Epithelial cell of prostate (primary cell): ENCODE measurements at places on chromosomes 12 and 14.

GRCh38 chr12:49026678-49027480, 8.3 kb upstream of the PRKAG1 start:
- no peak for DNase-seq

GRCh38 chr12:25993901-25994651, 35.6 kb downstream of the RASSF8 start:
- DNase-seq, result no peak

DNA sequence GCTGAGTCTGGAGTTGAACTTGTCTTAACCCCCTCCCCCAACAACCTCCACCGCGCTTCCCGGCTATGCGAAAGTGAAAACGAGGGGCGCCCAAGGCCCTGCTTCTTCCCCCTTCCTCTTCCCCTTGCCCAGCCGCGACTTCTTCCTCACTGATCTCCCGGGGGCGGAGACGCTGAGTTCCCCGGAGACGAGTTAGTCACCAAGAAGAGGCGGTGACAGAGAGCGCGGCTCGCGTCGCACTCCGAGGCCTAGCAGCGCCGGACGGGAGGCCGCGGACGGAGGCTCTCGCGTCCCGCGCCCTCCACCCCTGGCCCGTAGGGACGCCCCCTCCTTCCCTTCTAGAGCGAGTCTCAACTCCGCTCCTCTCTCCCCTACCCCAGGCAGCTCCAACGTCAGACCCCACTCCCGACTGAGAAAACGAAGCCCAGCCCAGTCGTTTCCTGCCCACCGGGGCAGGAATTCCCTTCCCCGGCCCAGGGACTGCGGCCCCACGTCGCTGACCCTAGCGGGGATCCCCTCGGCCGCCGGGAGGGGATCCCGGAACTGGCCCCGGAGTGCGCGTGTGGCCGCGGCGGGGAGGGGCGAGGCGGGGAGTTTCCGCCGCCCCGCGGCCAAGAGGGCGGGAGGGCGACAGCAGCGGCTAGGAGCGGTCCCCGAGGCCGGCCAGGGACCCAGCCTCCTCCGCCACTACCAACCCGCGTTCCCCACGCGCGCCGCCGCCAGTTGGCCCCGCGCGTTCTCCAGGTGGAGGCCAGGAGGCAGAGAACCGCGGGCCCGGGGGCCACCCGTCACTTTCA, 1.4 kb downstream of the BAZ1A start:
- no peak for DNase-seq

DNA sequence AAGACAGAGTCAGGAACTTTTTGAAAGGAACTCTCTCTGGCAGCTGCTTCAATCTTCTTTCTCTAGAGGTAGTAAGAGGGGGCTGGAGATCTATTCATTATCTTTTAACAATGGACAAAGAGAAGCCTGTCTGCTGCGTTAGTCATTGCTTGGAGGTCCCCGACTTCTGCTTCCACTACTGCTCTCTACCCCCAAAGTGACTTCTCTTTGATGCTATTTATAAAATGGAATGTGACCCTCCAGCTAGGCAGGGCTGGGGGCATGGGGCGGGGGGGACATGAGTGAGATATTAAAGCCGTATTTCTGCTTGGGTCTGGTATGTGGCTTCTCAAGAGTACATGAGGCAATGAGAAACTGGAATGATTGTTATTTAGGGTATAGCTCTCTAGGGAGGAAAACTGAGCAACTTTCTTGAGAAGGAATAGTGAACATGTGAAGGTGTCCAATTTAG, 41.4 kb upstream of the NUDT4 start:
- DNase-seq, result no peak

GRCh38 chr12:70736351-70737133, 99.3 kb upstream of the PTPRB start:
- DNase-seq, result no peak

- no peak for DNase-seq
Observed at GRCh38 chr12:12428047-12428446, 71.2 kb downstream of the BORCS5 start.

- DNase-seq, result no peak
Observed at GRCh38 chr14:28138341-28138740, 628.2 kb upstream of the FOXG1 start.

DNA sequence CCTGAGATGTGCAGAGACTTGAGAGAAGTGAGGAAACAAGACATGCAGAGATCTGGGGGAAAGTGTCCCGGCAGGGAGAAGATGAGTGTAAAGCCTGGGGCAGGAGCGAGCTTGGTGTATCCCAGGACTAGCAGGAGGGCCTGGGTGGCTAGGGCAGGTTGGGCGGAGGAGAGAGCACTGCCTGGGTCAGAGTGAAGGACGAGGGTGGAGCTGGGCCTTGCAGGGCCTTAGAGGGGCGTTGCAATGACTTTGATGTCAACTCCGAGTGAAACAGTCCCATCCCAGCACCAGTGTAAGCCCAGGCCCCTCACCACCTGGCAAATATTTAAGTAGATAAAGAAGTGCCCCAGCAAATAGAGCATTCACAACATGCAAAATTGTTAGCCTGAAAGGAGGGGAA, 24.2 kb upstream of the RFLNA start:
- DNase-seq, result no peak

DNA sequence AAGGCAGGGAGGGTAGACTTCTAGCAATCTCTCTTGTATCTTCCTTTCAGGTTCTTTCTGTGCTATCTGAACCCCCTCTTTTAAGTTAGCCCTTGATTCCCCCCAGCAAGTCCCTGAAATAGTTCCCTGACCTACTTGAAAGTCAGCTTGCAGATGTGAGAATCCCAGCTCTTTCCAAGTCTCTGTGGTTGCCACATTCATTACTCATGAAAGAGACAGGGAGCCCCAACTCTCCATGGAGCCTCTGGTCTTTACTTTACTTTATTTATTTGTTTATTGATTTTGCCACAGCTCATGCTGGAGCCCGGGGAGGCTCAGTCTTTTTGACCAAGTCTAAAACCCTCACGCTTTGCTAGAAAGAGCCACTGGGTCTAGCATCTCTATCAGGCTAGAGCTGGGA, 193.6 kb upstream of the FAR2 start:
- DNase-seq, result no peak

DNA sequence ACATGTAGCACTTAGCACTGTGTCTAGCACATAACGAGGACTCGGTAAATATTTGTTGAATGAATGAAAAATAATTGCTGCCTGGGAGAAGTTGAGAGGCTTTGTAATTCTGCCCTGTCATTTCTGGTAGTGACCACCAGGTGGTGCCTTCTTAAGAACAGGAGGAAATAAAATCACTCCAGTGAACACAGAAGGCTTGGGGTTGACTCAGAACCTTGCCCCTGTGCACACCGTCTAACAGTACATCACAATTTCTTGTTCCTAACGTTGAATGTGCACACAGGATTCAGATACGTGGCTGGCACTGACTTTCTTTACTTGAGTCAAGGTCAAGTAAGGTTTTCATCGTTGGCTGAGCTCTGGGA, 91.8 kb downstream of the RGS6 start:
- DNase-seq, result no peak

GRCh38 chr14:93133464-93133863, 17.7 kb upstream of the ITPK1 start:
- DNase-seq, result no peak

DNA sequence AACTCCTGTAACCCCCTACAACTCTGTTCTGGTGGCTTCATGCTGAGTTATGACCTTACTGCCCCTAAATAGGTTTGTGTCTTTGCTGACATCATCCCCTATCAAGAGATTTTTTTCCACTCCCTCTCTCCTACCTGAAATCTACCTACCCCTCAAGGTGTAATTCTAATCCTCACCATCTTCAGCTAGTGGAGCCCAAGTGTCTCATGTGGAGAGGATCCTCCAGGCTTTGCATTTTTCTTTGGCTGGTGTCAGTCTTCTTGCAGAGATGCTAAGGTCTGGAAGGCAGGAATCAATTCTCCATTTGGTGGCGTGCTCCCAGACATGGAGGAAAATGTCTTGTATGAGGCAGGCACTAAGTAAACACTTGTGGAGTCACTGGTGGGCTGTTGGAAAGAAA, 74.8 kb upstream of the PRMT8 start:
- no peak for DNase-seq

DNA sequence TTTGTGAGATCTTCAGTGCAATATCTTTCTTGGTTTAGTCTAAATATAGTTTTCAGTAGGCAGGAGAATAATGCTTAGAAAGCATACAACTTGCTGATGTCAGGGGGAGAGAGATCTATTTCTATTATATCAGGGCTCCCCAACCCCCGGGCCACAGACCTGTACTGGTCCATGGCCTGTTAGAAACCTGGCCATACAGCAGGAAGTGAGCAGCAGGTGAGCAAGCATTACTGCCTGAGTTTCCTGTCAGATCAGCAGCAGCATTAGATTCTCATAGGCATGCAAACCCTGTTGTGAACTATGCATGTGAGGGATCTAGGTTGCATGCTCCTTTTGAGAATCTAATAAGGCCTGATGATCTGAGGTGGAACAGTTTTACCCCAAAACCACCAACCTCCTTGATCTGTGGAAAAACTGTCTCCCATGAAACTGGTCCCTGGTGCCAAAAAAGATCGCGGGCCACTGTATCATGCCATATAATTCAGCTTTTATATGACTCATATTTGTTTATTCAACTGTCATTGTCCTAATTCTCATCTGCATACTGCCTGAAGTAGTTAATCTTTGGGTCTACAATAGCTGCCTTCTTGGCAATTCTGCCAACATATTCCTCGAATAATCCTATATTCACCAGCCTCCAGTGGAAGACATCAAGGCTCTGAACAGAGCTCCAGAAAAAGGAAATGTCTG, 163.6 kb upstream of the DYRK2 start:
- DNase-seq, result no peak

DNA sequence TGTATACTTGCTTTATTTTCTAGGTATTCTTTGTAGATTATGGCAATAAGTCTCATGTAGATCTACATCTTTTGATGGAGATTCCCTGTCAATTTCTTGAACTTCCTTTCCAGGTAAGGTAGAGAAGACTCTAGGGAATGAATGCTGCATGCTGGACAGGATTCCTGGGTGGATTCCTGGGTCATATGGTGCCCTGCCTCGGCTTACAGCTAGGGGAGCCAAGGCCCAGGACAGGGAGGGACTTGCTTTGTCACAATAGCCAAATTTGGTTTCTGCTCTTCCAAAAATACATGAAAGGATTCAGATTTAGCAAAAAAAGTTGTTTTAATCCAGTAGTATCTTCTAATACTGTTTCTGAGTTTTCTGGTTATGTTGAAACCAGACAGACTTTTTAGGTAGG, 59.5 kb upstream of the ASPG start:
- no peak for DNase-seq

DNA sequence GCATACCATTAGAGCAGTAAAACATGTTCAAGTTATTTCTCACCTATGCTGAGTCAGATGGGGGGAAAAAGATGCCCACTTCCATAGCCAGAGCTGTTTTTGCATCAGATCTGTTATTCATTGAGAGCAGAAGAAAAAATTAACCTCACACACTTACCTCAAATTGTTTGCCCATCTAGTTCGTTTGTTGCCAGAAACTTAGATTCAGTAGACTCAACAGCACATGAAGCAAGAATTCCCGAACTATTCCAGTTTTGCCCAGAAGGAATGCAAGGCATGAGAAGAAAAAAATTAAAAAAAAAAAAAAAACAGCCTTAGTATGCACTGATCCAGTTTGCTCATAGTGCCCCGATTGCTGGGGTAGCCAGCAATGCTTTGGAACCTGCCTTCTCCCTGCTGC, 12.4 kb upstream of the DPF3 start:
- no peak for DNase-seq

DNA sequence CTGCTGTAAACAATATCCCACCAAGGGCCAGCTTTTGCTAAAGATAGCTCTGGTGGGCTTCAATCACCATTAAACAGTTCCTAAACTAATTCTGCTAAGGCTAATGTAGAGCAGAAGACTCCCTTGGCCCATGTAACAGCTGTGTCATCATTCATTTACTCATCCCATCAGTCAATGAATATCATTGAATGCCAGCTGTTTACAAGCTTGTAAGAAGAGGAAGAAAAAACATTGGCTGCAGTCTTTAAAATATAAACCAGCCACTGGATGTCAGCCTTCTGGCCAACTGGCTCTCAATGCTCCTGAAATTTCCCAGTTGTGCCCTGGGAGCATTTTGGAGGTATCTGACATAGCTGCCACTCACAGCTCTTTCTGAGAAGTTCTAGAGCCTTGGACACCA, 18.0 kb upstream of the MAP3K9 start:
- no peak for DNase-seq

DNA sequence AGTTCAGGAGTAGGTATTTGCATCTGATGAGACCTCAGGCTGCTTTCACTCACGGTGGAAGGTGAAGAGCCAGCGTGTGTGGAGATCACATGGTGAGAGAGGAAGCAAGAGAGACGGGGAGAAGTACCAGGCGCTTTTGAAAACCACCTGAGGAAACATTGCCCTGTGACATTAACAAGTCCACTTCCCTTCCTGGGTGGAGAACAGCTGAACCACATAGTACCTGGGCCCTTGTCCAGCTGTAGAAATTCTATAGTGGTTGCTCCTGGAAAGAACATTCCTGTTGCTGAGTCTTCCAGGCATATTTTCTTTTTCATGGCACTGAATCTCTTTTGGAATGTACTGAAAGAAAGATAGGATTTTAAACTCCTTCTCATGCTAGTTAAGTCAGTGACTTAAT, 87.3 kb upstream of the RIN3 start:
- no peak for DNase-seq

- DNase-seq, result no peak
Observed at GRCh38 chr14:89629383-89629782, 212.3 kb upstream of the FOXN3 start.

GRCh38 chr12:9796971-9797370, 30.3 kb upstream of the KLRF1 start:
- no peak for DNase-seq

DNA sequence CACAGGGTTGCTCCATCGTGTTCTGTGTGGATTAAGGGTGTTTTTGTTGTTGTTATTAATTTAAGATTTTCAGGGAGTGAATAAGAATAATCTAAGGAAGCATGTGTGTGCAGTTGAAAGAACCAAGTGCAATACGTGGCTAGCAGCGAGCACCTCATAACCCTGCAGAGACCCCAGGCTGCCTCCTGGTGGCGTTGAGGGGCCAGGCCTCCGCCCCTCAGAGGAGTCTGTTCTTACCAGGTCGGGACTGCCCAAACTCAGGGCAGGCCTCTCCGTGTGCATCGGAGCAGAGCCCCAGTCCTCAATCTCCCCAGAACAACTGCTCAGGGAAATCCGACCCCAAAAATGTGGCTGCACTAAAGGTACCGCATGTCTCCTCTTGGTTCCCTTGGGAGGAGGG, 36.8 kb downstream of the IL31 start:
- DNase-seq, result no peak

- no peak for DNase-seq
Observed at GRCh38 chr12:67078957-67079356, 190.2 kb upstream of the CAND1 start.

- DNase-seq, result no peak
Observed at GRCh38 chr14:67951529-67952135, 132.1 kb downstream of the RAD51B start.

DNA sequence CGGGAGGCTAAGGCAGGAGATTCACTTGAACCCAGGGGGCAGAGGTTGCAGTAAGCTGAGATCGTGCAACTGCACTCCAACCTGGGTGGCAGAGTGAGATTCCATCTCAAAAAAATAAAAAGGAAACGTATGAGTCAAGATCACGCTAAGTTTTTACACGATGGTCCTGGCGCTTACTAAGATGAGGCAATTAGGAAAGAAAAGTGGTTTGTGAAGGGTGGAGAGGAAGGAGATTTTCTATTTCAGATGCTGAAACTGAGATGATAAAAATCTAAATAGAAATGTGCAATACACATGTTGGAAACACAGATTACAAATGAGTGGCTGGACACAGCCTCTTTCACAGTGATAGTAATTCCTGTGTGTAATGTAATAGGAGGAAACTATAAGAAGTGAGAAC, 63.2 kb downstream of the KDM5A start:
- no peak for DNase-seq

GRCh38 chr14:96797582-96798349, 584 bp downstream of the VRK1 start:
- DNase-seq, result no peak
